Body of pancreas (tissue), 4 donors: ENCODE measurements at places on chromosomes 4 and X. TPM values are rescaled to one million over a fixed set of nuclear protein-coding genes. Genes with fewer than 3 reads are reported as not detected.

MAGEC3 gene
- not detected for total RNA-seq

PABPC5 gene
- 0.26 TPM for total RNA-seq

DNA sequence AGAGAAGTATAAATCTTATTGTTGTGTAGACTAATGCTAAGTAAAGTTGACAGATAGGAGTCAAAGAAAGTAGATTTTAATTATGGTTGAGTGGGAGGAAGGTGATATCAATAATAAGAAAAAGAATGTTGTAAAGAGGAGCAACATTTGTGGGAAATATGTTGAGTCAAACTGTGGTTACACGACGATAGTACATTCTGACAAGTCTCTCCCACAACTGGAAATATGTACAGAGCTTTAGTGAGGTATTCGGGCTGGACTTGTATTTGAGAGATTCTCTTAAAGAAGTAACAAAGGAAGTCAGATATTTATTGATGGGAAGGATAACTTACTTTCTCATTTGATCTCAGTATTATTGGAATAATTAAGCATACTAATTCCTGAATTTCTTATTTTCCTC lies 525.3 kb upstream of the MAGEB2 start:
- no peak for DNase-seq

DNA sequence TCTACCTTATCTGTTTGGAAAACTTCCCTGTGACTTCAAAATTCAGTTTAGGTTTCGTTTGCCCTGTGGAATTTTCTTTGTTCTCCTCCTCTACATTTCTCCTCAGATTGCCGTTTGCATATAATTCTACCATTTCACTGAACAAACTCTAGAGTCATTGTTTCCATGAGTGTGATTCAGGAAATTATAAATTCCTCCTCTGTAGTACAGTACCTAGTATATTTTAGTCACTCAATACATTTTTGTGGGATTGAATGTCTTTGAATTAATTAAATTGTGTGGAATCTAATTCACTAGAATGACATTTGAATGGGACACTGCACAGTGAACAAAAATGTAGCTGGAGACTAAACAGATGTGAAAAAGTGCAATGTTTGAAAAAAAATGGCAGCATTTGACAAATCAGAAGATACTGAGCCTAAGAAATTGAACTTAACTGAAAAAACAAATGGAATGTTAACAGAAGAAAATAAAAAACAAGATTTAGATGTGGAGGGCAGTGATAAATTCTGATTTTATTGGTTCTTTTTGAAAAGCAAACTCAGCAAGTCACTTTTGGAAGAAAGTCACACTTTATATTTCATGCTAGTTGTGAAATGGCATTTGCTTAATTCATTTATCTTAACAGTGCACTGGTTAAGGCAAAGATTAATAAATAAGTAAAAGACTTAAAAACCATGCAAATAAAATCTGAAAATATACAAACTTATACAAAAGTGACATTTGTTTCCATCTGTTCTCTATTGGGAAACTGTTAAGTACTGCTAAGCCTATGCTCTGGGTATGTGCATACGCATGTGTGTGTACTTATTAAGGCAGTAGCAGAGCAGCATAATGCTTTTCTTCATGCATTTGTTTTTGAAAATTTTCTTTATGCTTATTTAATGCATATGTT lies 512.3 kb downstream of the FAT4 start:
- no peak for DNase-seq

GRCh38 chr4:83054928-83055327 lies 19.9 kb downstream of the COPS4 start:
- no peak for DNase-seq

- DNase-seq: no peak
Measured at GRCh38 chr4:53782458-53782845, 191.2 kb upstream of the LNX1 start.

GRCh38 chr4:170091069-170091696 lies 1.4 kb upstream of the AADAT start:
- no peak for DNase-seq

- no peak for DNase-seq
Measured at GRCh38 chr4:1237981-1238675, 10.8 kb downstream of the CTBP1 start.

- DNase-seq: no peak
Measured at GRCh38 chr4:142150483-142150882, 514.1 kb downstream of the IL15 start.
